Activated effector memory CD4-positive, alpha-beta T cell treated with Interleukin-2 at 50 U/mL for 16 hours (primary cell): ENCODE measurements at places on chromosomes 16 and 17.

DNA sequence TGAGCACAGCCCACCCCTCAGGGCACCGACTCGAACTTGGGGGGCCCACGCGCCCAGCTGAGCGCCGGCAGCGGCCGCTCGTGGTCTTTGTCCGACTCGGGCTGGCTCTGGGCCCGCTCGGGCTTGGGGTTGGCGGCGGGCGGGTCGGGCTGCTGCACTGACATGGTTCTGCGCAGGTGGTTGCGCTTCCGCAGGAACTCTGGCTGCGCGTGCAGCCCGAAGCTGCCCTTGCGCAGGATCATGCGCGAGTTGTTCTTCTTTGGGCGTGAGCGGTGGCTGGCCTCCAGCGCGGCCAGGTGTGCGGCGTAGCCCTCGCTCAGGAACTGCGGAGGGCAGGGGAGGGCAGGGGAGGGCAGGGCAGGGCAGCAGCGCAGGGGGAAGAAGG is 11.1 kb downstream of the PIMREG start:
- peak; percentile 38 for DNase-seq

GRCh38 chr17:50028736-50029120 is 27.2 kb upstream of the ITGA3 start:
- no peak for DNase-seq

DNA sequence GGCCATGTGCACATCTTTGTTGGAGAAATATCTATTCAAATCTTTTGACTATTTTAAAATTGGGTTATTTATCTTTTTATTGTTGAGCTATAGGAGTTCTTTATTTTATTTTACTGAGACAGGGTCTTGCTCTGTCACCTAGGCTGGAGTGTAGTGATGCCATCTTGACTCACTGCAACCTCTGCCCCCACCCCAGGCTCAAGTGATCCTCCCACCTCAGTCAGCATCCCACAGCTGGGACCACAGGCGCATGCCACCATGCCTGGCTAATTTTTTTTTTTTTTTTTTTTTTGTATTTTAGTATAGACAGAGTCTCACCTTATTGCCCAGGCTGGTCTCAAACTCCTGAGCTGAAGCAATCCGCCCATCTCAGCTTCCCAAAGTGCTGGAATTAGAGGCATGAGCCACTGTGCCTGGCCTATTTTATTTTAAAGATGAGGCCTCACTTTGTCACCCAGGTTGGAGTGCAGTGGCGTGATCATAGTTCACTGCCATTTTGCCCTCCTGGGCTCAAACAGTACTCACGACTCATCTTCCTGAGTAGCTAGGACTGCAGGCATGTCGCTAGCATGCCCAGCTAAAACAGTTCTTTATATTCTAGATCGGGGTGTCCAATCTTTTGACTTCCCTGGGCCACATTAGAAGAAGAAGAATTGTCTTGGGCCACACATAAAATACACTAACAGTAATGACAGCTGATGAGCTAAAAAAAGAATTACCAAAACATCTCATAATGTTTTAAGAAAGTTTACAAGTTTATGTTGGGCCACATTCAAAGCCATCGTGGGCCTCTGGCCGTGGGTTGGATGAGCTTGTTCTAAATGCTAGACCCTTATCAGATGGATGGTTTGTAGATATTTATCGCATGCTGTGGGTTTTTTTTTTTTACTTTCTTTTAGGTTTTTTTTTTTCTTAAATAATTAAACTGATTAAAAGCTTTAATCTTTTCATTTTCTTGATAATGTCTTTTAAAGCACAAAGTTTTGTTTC is 13.7 kb downstream of the TENT4B start:
- no peak for DNase-seq

DNA sequence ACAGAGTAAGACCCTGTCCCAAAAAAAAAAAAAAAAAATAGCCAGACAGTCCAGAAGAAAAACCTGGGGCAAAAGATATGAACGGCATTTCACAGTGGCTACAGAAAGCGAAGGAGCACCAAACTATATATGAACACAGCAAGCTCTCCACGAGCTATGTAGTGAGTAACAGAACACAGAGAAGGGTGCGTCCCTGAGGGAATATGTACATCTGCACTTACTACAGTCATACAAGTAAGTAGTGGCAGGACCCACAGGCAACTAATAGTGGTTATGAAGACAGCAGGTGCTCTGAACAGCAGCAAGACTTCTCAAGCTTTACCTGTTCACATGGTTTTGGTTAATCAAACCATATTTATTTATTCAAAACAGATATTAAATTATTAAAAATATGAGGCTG is 15.8 kb downstream of the TRAP1 start:
- no peak for DNase-seq

DNA sequence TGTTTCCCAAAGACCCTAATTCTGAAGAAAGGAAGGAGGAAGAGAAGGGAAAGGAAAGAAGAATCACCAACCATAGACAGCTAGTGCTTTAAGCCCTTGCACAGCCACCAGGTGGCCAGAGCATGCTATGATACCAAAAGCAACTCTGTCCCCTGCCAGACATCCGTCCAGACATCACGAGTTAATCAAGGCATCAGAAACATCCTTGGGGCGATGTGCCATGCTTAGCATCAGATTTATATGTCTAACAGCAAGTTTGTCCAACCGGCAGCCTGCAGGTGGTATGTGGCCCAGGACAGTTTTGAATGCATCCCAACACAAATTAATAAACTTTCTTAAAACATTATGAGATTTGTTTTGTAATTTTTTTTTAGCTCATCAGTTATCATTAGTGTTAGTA is 2.9 kb upstream of the CRYBA1 start:
- DNase-seq = no peak

DNA sequence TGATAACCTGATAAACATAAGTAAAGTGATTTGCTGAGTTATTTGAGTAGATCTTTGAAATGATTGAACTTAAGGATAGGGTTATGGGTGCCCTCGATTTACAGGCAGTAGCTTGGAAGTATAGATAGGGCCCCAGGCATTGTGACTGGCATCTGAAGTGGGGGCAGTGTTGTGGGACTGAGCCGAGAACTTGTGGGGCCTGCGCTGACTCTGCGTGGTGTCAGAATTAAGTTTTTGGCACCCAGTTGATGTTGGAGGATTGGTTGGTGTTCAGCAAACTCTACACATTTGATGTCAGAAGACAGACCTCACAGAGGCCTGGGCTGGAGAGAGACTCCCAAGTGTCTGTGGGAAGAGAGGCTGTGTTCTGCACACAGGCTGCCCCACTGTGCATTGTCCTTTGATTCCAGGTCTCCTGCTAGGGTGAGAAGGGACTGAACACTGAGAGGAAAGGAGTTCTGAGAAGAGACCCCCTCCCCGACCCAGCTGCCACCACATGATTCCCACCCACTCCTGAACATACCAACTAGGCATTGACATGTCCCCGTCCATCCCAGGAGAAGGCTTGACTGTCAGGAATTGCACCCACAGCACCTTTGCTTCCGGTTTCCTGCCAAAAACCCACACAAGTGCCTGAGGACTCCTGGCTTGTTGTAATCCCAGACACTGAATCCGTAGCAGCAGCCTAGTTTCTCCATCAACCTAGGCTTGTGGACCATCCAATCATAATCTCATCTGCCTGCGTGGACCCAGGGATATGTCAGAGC is 4.5 kb downstream of the ZNF267 start:
- no peak for DNase-seq

DNA sequence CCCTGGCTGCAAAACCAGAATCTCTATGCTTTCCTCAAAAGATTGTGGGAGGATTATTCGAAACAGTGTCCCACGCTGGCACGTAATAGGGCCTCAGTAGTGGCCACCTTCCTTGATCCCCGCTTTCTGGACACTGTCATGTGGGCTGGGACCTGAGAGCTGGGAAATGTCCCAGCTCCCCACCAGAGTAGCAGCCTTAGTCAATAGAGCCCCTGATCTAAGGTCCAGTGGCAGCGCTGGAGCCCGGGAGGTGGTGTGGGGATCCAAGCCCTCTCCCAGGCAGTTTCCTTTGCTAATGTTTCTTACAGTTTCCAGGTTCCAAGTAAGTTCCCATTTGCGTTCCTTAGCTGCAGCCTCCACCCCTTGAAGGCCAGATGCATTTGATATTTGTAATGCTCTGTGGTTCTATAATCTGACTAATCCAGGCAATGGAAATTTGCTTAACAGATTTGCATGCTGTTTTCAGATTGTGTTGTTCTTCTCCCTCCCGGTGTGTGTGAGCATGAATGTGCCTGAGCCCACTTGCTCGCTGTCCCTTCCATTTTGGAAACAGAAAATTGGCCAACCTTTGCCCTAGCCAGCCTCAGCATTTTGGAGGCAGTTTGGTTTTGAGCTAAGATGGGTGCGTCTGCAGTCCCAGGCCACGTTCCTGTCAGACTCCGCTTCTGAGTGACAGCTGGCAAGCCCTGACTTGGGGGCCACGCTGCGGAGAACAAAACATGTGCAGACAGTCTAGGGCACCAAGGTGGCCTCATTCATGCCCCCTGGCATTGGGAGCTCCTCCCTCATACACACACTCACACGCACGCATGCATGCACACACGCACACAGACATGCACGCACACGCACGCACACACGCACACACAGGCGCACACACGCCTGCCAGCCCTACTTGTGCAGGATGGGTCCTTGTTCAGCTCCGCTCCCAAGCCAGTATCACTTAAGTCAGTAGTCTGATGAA is 69.4 kb downstream of the CCDC182 start:
- DNase-seq = no peak

GRCh38 chr17:65678546-65678945 is 117.1 kb upstream of the AXIN2 start:
- DNase-seq = no peak

DNA sequence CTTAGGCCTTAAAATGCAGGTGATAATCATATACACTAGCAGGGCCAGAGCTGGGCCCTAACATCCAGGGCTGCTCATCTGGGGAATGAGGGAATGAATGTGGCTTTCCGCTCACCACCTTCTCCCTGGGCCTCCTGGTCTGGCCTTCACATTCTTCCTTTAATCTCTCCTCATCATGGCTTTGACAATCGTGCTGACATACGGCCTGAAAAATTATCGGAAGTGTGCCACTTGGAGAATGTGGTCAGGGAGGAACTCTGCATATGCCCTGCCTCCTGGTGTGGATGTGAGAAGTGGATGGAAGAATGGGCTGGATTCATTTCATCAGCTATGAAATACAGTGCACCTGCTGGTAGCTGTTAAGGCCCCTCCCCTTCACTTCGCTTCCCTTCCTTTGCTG is 2.4 kb downstream of the WSCD1 start:
- no peak for DNase-seq

DNA sequence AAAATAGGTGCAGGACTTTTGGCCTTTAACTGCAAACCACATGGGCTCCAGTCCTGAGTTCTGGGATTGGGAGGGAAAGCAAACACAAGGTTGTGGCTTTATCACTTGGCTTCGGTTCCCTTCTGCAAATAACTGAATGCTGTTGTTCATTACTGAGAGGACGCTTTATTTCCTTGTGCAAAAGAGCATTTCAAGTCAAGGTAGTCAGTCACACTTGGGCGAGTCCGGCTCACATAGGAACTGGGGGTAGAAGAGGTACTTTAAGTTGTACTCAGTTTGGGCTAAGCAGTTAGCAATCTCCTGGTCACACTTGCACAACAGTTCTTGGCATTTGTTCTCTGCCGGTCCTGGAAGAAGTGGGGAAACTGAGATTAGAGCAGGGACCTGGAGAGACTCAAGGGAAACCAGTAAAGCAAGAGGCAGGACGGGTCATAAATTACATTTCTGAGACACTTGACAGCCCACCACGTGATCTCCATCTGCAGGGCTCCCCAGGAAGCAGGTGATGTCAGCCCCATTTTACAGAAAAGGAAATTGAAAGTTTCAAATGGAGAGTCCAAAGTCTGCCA is 21.6 kb downstream of the PLA2G10 start:
- no peak for DNase-seq

DNA sequence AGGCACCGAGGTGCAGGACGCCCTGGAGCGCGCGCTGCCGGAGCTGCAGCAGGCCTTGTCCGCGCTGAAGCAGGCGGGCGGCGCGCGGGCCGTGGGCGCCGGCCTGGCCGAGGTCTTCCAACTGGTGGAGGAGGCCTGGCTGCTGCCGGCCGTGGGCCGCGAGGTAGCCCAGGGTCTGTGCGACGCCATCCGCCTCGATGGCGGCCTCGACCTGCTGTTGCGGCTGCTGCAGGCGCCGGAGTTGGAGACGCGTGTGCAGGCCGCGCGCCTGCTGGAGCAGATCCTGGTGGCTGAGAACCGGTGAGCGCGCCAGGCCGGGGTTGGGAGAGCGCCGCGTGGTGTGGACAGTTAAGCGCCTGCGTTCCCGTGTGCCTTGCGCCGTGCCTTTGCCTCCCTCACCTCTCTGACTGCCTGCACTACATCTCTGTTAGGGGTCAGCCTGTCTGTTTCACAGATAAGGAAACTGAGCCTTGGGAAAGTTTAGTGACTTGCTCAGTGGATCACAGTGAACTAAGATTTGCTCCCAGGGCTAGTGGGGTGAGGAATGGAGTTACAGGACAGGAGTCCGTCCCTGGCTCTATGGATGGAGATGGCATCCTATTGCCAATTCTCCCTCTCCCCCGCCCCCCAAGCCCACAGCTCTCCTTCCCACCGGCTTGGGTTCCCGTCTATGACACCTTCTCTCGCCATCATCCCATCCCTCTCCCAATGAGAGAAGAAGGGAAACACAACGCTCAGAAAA is 880 bp downstream of the SARM1 start:
- DNase-seq = no peak

GRCh38 chr16:23482778-23483177 is 27.5 kb downstream of the GGA2 start:
- peak; percentile 3 for DNase-seq

GRCh38 chr17:59436900-59437299 is 105.4 kb downstream of the YPEL2 start:
- no peak for DNase-seq

DNA sequence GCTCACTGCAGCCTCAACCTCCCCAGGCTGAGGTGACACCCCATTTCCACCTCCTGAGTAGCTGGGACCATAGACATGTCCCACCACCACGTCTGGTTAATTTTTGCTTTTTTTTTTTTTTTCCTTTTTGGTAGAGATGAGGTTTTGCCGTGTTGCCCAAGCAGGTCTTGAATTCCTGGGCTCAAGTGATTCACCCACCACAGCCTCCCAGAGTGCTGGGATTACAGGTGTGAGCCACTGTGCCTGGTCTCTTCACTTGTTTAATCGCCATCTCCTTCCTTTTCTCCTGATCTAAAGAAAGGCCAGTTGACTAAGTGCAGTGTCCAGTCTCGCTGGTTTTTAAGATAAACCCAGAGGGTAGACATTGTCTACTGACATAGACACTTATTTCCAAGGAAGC is 152.0 kb downstream of the C16orf95 start:
- DNase-seq = no peak

- no peak for DNase-seq
Observed at GRCh38 chr17:78204387-78205123, 9.5 kb upstream of the BIRC5 start.

DNA sequence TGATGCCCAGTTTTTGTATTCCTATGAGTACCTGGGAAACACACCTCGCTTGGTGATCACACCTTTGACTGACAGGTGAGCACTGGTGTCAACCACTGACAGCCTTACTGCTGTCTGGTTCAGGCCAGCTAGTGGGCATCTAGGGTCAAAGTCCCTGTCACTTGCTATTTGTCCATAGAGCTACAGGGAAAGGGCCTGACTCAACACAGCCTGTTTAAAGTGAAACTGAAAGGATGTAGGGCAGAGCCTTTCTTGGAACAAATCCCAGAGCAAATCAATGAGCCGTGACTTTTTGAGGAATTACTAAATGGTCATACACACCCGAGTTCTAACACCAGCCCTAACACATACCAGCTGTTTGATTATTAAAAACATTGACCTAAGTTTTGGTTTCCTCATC is 106.8 kb downstream of the DNAH9 start:
- no peak for DNase-seq

GRCh38 chr17:32516450-32516849 is 29.7 kb downstream of the CDK5R1 start:
- no peak for DNase-seq
